ENCODE measurements at places on chromosomes 12 and 14. TPM values are rescaled to one million over a fixed set of nuclear protein-coding genes. Genes with fewer than 3 reads are reported as not detected.

NCKAP5L gene
- total RNA-seq: 7.9 TPM

SLC17A8 gene
- total RNA-seq: not detected

ANO2 gene
- not detected for total RNA-seq

PIP4P1 gene
- total RNA-seq: 27.6 TPM

ABCC9 gene
- not detected for total RNA-seq

HCAR1 gene
- 0.68 TPM for total RNA-seq

C14orf39 gene
- total RNA-seq: not detected

OVCH1 gene
- total RNA-seq: not detected

RND1 gene
- total RNA-seq: 2.6 TPM

SLC25A47 gene
- total RNA-seq: not detected

SPIC gene
- total RNA-seq: not detected

GPR162 gene
- 0.76 TPM for total RNA-seq

PLD4 gene
- total RNA-seq: not detected

PLEKHD1 gene
- total RNA-seq: 0.04 TPM

RBMS2 gene
- total RNA-seq: 4.2 TPM

MYH6 gene
- not detected for total RNA-seq

ENDOU gene
- total RNA-seq: not detected

TRIP11 gene
- total RNA-seq: 29.9 TPM

TAS2R7 gene
- not detected for total RNA-seq

RALGAPA1 gene
- total RNA-seq: 24.7 TPM

P2RX7 gene
- total RNA-seq: 3.9 TPM

Data from activated naive CD8-positive, alpha-beta T cell treated with anti-CD3 and anti-CD28 coated beads for 36 hours (primary cell).